ENCODE measurements at places on chromosomes 13 and 19.

DNA sequence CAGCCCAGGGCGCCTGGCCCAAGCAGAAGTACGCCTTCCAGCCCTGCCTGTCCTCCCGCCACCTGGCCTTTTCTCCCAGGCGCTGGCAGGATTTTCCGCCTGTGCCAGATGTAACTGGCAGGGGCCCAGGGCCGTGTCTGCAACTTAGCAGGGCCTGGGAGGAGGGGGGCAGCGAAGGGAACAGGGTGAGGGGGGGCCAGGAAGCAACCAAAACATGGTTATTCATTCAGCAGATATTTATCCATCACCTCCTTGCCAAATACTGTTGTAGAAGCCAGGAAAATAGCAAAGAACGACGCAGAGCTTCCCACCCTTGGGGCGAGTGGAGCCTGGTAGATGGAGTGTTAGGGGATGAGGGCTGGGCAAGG lies 5.6 kb downstream of the TLE6 start:
- DNase-seq: peak; percentile 90

DNA sequence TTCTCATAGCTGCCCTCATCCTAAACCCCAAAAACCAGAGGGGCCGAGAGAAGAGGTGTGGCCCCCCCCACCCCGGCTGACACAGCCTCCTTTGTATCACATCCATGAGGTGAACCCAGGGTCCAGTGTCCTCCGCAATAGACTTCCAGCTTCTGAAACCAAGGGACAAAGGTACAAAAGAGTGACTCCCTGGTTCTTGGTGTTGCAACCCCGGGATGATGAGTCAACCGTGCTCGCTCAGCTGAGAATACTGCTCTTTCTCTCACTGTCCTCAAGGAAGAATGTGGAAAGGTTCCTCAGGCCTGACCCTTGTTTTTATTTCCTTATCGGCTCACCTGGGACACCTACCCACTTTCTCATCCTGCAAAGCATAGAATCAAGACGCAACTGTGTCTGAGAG lies 5.5 kb downstream of the SLC15A1 start:
- no peak for DNase-seq

DNA sequence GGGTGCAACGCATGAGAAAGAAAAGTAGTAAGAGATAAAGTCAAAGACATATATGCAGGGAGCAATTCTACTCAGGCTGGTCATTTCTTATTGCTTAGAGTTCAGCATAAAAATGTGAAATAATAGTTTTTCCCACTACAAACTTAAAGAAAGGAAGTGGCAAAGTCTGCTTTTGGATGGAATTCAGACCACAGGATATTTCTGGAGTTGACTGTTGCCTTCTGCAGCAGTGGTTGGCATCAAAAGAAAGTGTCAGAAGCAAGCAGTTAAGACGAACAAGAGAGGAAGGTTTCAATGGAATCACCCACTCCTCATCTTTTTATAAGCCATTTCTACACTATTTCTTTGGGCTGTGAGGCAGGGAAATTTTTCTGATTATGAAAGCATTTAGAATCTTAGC lies 36.2 kb upstream of the TRPC4 start:
- peak; percentile 5 for DNase-seq

DNA sequence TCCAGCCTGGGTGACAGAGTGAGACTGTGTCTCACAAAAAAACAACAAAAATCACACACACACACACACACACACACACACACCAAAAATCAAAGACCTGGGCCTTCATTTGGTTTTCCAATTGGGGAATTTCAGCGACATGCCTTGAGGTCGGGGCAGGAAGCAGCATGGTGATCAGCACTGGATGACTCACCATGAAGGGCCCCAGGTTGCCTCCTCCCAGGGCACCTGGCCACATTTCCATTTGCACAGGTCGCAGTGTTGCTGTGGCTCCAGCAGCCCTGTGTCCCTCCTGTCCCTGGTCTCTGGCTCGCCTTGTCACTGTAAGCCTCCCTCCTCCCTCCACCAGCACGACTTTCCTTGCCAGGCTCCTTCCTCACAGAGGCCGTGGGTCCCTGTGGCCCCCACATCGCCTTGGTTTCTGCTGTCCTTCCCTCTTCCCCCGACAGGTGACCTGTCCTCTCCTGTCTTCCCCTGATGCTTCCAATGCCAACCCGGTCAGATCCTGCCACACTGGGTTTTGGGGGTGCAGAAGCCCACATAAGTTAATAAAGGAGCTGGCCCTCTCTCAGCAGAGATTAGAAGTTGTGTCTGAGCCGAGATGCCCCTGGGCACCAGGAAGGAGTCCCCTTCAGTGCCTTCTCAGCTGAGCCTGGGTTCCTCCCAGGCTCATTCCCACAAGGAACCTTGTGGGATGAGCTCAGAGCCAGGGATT lies 66.7 kb downstream of the GPR12 start:
- DNase-seq: no peak

DNA sequence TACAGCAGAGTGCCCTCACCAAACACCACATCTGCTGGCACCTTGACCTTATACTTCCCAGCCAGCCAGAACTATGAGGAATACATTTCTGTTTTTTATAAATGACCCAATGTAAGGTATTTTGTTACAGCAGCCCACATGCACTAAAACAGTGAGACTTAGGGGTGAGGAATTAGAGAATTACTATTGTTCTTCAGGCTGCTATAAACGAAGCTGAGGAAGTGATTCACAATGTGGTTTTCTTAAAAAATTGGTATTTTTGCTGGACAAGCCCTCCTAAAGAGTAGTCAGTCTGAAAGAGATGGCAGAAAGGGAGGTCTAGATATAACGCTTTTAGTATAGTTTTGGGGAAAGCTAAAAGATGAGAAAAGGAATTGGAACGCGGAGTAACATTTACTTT lies 101.0 kb downstream of the SLITRK6 start:
- DNase-seq: no peak

DNA sequence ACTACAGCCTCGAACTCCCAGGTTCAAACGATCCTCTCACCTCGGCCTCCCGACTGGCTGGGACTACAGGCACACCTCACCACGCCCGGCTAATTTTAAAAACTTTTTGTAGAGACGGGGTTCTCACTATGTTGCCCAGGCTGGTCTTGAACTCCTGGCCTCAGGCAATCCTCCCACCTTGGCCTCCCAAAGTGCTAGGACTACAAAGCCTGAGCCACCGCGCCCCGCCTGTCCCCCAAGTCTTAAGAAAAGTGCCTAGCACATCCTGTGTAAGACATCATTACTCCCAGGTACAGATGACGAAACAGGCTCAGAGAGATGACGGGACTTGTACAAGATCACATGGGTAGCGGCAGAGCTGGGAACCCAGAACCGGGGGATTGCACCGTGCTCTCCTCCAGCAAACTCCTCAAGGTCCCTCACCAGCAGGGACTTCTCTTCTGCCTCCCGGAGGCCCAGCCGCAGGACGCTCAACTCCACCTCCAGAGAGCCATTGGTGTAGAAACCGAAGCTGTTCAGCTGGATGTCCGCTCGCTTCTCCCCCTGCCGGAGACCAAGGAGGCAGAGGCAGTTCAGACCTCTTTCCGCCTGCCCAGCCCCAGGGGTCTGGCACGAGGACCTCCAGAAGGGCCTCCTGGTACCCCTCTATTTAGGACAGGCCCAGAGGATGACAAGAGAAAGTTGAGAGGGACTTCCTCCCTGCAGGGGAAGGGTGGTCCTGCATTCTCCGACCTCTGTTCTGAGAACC lies 1.0 kb downstream of the GPR108 start:
- DNase-seq: no peak

DNA sequence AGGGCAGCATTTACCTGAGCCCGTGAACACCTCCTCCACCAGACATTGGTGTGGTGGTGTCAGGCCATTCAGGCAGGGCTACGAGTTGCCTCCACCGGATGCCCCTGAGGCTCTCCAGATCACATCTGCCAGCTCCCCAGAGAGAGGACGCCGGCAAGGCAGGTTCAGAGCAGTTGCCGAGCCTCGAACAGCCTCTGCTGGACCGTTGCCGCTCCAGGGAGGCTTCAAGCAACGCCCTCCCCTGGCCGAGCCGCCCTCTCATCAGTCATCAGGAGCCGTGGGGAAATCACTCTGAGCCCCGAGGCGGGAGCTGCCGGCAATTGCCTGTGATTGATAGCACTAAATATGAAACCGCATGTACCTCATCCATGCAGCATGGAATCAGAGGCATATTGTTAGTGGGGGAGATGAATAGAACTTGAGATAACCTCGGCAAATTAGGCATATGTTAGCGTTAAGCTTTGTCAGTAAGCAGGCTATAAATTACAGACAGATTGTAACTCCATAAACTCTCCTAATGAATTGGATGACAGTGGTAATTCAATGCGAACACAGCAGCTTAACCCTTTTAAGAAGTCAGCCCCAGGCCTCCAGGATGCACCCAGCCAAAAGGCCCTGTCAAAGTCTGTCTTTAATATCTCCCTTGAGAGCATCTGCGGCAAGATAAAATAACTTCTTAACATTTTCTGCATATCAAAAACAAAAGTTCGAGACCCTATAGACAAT lies 29.8 kb upstream of the SPACA7 start:
- no peak for DNase-seq

- DNase-seq: no peak
These were observed 11.5 kb downstream of the MYH14 start for GRCh38 chr19:50214699-50215543.

DNA sequence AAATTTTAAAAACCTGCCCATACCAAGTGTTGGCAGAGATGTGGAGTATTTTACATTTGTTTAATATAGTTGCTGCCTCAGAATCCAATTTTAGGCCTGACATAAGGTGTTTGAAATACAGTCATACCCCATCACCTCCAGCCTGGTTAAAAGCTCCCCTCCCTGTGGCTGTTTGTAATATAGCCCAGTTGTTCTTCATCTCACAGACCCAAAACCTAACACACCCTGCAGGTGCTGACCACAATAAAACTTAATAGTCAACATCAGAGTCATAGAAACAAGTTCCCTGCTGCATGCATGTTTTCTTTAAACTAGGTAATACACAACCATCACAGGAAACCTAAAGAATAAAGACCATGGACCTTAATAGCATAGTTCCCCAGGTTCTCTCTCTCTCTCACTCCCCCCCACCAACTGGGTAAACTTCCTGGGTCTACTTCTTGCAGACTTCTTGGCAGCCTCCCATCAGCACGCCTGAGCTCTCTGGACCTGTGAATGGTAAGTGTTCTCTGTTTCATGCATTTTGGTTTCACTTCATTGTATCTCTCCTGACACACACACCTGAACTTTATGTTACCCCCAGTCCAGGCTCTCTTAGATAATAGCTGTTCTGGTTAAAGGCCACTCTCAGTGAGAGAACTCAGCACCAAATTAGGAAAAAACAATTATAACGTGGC lies 1369.9 kb downstream of the EFNB2 start:
- DNase-seq: no peak

DNA sequence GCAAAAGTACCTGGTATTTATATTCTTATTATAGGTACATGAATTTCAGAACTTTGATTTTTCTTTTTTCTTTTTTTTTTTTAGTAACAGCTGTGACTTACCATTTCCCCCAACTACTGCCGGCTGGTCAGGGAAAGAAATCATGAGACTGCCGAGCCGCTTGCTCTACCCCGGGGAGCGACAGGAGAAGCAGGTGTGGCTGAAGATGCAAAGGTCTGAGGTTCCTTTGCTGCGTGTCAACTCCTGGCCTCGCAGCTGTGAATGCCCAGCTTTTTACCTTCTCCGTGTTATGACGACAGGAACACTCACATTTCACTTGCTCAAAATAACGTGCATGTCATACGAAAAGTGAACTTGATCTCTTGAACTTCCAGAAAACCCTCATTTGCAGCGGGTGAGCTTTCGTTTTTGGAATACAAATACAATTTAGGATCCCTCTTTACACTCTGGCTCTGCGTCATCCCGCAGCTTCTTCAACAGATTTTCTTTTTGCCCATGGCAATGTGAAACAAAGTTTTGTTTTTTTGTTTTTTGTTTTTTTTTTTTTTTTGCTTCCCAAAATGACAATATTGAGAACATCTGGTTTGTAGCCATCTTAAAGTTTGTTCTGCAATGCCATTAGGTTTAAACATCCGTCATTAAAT lies 117.9 kb downstream of the EFNB2 start:
- no peak for DNase-seq

- DNase-seq: no peak
These were observed 42.6 kb upstream of the ZNF91 start for GRCh38 chr19:23437901-23438300.

- DNase-seq: no peak
These were observed 14.4 kb downstream of the CDC16 start for GRCh38 chr13:114249077-114249476.

DNA sequence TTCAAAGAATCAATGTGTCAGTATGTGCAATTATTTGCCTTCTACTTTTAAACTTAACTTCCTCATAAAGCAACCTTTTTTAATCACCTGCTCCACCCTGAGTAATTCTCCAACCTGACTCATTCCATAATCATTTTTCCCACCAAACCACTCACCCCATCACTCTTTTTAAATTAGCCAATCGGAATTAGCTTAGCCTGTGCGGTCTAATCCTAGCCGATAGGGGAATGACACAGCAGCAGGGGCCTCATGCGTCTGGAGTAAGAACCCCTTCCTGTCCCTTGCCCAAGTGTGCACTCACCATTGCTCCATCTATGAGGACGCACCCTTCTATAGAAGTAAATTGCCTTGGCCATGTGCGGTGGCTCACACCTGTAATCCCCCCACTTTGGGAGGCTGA lies 27.4 kb upstream of the ZNF83 start:
- no peak for DNase-seq

GRCh38 chr19:46303691-46304397 lies 7.0 kb downstream of the HIF3A start:
- DNase-seq: peak; percentile 43
